ENCODE measurements at places on chromosomes 4 and X.

- no peak for DNase-seq
Observed at GRCh38 chr4:55385201-55385649, 10.5 kb upstream of the TMEM165 start.

DNA sequence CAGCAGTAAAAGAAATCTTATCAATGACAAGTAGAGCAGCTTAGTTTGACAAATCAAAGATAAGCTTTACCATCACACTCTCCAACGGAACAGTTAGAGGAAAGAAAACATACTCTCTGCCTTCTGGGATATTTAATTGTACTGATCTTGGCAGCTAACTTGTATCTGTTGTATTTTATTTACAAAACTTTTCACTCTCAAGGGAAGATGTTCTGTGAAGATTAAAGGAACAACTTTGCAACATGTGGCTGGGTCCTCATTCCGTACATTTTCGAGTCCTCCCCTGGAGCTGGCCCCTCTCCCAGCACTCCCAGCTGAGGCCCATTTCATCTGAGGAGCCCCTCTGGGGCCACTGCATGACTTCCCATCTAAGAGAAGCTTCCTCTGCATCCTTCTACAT, 74.4 kb downstream of the RPS3A start:
- no peak for DNase-seq

DNA sequence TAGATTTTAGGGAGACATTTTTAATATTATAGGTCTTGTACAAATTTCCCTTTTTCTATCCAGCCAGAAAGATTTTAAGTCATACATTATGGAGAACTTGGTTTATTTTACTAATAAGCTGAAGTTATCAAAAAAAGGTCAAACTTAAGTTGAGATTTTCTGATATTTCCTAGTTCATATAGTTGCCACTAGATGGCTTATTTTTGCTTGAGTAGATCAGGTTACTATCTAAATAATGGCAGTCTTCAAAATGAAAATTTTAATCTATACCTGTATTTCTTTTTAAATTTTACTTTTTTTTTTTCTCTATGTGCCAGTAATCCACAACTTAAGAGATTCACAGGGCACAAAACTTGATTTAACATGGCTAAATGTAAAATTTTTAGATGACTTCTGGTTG, 52.3 kb downstream of the USP9X start:
- DNase-seq, result no peak

DNA sequence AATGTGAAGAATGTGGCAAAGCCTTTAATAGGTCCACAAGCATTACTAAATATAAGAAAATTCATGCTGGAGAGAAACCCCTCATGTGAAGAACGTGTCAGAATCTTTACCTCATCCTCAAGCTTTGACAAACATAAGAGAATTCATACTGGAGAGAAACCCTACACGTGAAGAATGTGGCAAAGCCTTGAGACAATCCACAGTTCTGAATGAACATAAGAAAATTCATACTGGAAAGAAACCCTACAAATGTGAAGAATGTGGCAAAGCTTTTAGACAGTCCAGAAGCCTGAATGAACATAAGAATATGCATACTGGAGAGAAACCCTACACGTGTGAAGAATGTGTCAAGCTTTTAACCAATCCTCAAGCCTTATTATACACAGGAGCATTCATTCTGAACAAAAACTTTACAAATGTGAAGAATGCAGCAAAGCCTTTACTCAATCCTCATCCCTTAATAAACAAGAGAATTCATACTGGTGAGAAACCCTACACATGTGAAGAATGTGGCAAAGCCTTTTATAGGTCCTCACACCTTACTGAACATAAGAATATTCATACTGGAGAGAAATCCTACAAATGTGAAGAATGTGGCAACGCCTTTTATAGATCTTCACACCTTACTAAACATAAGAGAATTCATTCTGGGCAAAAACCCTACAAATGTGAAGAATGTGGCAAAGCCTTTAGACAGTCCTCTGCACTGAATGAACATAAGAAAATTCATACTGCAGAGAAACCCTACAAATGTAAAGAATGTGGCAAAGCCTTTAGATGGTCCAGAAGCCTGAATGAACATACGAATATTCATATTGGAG, 51.1 kb downstream of the ZNF732 start:
- DNase-seq, result no peak

- no peak for DNase-seq
Observed at GRCh38 chr4:7429601-7430078, 5.1 kb downstream of the PSAPL1 start.

DNA sequence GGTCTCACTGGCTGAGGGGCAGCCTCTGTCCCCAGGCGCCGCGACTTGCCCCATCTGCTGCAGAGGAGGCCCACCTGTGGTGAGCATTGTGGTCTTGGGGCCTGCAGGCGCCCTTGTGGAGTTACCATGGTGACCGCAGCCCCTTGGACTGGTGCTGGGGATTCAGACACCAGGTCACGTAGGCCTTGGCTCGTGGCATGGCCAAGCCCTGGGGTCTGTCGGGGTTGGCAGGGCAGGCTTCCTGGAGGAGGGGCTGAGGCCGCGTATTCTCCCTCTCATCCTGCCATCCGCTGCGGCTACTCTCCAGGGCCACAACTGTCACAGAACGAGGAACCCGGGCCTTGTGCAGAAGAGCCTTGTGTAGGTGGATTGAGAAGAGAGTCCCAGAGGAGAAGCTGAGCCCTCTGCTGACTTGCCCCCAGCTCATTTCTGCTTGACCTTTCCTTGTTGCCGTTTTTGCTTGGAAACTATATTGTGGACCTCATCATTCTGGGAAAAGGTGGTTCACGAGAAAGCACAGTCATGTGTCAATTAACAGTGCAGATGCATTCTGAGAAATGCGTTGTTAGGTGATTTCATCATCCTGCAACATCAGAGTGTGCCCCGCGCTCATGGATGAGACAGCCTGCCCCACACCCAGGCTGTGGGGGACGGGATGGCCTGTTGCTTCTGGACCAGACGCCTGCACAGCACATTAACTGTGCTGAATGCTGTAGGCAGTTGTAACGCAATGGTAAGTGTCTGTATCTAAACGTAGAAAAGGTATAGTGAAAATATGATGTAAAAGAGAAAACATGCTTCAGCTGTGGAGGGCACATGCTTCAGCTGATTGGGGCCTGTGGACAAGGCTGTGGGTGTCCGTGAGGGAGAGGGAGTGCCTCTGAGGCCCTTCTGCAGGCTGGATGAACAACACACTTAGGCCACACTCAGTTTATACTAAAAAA, 38.5 kb downstream of the TRMT44 start:
- DNase-seq, result no peak

DNA sequence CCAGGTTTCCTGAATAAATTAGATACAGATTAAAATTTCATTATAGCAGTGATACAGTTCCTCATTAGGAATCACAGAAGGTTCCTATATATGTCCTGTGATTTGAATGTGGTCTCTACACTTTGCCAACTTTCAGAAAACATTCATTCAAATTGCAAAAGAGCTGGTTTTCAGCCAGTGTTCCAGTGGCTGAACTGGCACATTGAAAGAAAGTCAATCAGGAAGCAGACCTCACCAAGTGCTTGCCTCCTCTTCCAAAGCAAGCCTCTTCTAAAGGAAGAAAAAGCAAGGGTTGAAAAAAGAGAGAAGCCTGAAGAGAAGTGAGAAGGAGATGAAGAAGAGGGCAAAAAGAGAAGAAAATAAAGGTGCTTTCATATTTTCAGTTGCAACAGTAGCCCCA, 12.7 kb downstream of the KLHL34 start:
- no peak for DNase-seq

DNA sequence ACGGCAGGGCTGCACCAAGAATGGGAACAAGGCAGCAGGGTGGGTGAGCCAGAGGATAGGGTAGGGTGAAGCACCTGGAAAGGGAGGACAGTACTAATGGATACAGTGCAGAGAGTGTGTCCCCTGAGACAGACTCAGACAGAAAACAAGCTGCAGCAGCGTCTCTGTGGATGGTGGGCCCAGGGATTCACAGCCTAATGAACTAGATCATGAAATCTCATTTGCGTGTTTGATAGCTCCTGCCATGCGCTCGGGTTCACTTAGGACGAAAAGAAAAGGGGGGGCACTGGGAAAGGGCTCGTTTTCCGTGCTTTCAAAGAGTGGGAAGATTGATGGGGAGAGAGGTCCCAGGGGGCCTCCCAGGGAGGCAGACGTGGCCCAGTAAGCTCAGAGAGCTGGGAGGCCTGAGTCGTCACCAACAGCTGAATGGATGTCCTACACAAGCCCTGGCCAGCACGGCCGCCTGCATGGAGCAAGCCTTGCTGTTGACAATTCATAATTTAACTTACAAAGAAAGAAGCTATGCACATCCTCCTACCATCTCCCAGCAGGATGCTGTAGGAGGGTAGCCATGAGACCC, 446.9 kb downstream of the BCOR start:
- no peak for DNase-seq

DNA sequence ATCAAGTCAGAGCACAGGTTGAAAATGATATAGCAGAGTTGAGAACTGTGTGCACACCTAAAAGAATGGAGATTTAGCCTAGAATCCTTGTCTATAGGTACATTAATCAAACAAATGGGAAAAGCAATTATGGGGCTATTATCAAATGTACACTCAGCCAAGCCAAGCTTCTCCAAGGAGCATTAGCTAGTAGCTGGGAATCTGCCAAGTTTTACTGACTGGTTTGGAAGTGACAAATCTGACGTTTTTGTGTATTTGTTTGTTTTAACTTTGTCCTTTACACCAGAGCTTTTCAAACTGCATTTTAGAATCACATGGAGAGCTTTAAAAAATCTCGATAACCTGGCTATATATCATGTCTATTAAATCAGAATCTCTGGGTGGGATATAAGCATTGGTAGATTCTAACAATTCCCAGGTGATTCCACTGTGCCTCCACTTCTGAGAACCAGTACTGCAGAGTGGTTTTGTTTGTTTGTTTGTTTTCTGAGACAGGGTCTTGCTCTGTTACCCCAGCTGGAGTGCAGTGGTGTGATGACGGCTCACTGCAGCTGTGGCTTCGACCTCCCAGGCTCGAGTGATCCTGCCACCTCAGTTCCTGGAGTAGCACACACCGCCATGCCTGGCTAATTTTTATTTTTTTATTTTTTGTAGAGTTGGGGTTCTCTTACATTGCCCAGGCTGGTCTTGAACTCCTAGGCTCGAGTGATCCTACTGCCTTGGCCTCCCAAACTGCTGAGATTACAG, 279.8 kb downstream of the UNC5C start:
- DNase-seq, result no peak

- no peak for DNase-seq
Observed at GRCh38 chrX:35670889-35671288, 127.3 kb upstream of the MAGEB16 start.

GRCh38 chrX:13001961-13002671, 27.2 kb downstream of the TMSB4X start:
- DNase-seq, result no peak

- no peak for DNase-seq
Observed at GRCh38 chr4:4388311-4388790, 1.4 kb downstream of the NSG1 start.

- DNase-seq, result no peak
Observed at GRCh38 chr4:26938516-26938915, 77.9 kb downstream of the STIM2 start.

- no peak for DNase-seq
Observed at GRCh38 chr4:84648863-84649647, 66.1 kb downstream of the CDS1 start.

- no peak for DNase-seq
Observed at GRCh38 chrX:28586286-28586685, 960 bp upstream of the IL1RAPL1 start.

DNA sequence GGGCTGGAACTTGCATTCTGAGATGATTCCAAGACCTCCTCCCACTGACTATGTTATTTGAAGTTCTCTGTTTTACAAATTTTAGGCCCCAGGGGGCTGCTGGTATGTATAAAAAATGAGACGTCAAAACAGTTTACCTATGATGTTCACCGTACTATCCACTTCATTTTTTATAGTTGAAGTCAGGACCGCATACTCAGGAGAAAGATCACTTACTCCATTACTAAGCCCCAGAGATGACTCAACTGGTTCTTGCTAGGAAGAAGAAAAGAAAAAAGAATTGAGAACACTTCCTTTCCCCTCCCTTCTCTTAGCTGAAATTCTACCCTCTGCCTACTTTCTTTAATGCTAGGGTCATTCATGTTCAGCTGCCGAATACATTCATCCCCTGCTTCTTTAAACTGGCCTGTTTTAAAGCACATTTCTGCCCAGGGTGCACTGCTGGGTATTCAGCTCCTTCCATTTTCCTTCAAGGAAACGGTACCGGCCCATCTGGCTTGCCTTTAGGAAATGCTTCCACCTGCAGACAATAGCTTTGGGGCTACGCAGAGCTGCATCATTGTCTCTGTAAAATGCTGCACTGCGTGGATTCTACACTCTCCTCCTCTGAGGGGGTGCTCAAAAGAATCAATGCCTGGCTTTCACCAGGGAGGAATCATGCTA, 66.2 kb downstream of the IRF2 start:
- no peak for DNase-seq

GRCh38 chr4:80989921-80990544, 40.5 kb upstream of the BMP3 start:
- DNase-seq, result peak; percentile 71

DNA sequence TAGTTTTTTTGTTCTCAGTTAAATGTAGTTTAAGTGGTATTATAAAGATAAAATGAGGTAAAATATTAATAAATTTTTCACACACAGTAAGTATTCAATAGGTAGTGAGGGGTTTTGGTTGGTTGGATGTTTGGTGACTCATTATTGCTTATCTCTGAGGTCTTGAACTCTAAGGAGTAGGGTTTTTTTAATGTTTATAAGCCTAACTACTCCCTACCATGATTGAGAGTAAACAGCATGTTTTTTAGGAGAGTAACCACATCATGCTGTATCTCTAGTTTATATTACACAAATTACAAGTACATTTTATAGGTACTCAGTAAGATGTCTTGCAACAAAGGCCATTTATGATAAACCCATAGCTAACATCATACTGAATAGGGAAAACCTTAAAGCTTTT, 181.6 kb downstream of the MAPK10 start:
- no peak for DNase-seq

DNA sequence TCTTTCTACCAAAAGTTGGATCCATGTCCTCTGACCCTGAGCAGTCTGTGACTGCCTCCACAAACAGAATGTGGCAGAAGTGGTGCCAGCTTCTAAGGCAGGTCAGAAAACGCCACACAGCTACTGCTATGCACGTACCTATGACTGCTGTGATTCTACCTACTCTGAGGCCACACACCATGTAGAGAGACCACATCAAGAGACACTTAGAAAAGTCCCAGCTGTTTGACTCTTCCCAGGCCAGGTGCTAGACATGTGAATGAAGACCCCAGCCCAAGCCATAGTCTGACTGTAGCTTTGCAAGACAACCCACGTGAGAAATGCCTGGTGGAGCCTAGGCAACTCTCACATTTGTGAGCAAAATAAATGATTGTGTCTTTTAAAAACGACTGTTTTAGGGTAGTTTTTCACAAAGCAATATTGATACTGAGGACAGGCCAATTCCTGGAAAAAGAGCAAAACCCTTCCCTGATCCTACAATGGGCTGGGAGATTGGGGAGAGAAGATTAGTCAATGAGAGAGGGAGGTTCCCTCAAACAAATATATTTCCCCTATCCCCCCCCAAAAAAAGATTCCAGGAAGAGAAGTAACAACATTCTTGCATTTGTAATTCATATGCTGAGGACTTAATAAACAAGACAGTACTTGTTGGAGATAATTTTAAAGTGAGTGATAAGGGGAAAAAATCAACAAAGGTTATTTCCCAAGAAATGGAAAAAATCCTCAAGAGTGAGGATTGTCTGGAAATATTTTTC, 33.3 kb downstream of the FRYL start:
- DNase-seq, result no peak
